Hepatocyte (in vitro differentiated cells): ENCODE measurements at places on chromosomes 3 and 15. TPM values are rescaled to one million over a fixed set of nuclear protein-coding genes. Genes with fewer than 3 reads are reported as not detected.

The SNRK gene
- total RNA-seq: 20.9 and 25.3 TPM in 2 replicates

The ITGB5 gene
- 97.0 and 109 TPM in 2 replicates for total RNA-seq

The SLC27A2 gene
- 37.0 and 41.3 TPM in 2 replicates for total RNA-seq

The GRM2 gene
- total RNA-seq: 0.27 TPM in 1 of 2 replicates, not detected in the other

The EPHB3 gene
- total RNA-seq: 5.2 and 11.0 TPM in 2 replicates

The GP5 gene
- 0.27 and 0.52 TPM in 2 replicates for total RNA-seq

DNA sequence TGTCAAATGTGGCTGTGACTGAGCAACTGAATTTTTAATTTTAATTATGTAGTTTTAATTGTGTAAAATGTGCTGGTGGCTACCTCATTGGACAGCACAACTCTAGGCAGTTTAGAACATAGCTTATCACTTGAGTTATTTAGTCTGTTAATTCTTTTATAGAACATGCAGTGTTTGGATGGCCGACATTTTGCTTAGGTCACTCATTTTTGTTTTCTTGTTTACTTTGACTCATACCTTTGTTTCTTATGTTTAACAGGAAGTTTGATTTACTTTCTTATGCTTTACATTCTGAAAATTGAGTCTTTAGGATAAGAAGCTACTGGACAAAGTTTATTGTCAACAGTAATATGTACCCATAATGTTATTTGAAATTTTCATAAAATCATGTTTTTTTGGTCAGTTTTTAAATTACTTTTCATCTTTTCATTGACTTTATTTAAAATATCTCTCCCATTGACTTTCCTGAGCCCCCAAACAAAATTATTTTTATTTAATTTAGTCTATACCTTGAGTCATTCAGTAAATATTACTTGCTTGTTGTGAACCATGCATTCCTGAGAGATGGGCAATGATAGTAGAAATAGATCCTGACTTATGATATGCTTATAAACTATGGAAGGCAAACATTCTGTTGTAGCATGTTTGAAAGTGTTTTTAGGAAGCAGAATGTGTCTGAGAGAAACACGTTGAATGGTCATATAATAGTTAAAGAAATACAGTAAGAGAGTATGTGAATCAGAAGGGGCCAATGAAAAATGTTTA, 60.6 kb downstream of the TCF12 start:
- DNase-seq: no peak

- DNase-seq: peak; percentile 7
Measured at GRCh38 chr3:70737666-70738290, 425.3 kb upstream of the MDFIC2 start.

DNA sequence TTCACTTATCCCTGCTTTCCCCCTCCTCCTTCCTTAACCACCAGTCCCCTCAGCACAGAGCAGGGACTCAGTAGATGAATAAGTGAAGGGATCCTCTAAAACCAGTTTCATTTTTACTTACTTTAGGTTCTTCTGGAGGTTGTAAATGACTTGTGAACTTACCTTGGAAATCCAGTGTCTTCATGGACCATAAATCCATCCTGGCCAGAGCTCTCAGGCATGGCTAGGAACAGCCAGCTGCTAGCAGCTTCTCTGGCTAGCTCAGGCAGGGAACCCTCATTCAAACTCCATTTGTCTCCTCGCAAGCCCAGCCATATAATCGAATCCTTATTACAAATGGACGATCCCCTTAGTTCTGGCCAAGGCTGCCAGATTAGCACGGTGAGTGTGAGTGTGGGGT, 78.5 kb downstream of the LRTM1 start:
- no peak for DNase-seq

DNA sequence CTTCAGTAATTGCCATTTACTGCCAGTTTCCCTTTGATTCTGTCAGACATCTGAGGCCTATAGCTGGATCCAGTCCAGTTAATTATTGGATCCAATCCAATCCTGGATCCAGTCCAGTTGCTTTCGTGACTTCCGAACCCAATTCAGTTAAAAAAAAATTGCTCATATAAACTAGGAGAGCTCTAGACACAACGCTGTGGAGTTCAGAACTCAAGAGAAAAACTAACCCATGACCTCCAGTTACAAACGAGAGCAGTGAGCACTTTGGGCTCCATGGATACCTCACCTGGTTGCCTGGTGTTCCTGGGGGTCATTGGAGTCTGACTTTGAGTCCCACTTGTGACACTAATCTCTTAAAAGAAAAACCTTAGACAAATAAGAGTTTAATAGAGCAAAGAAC, 269.8 kb downstream of the THSD4 start:
- no peak for DNase-seq

DNA sequence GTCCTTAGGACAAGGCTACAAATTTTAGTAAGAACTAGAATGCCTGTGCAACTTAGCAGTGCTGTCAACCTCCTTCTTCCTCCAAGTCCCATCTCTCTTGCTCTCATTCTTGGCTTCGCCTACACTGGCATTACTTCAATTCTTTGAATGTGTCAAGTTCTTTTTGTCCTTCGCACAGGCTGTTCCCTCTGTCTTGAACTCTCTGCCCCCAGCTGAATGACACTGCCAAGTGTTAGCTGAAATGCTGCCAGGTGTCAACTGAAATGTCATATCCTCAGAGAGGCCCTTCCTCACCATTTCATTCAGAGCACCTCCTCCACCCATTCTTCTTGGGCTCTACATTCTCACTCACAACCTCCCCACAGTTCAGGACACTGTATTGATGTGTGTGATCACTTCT, 48.8 kb upstream of the PSMD6 start:
- no peak for DNase-seq

- no peak for DNase-seq
Measured at GRCh38 chr3:39150148-39150802, 3.1 kb downstream of the CSRNP1 start.

DNA sequence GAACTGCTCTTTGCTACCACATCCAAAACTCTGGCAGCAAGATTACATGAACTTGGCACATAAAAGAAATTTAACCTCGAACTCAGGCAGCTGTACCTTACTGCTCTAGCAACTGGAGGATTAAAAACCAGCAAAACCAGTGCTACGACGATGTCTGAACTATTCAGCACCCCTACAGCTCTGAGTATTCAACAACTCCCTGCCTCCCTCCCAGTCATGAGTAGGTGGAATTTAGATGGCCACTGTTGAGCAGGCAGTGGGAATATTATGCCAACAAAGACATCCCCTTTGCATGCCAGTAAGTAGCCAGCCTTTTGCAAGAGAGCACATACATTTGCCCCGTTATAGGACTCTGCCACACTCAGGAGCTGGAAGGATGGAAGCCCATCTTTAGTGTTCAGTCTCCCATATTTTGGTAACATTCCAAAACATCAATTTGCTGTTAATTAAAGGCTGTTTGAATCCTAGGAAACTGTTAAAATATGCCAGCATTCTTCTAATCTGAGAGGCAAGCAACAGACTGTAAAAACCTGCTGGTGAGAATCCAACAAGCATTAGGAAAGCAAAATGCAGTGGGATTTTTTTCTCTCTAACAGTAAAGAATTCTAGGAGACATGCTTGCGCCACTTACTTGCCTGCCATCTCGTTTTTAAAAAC, 85.4 kb downstream of the ZNF385D start:
- DNase-seq: peak; percentile 8

GRCh38 chr3:184134746-184135148, 411 bp upstream of the EIF2B5 start:
- DNase-seq: no peak

GRCh38 chr3:129892857-129893580, 492 bp downstream of the TMCC1 start:
- DNase-seq: no peak

GRCh38 chr3:110624576-110624975, 447.0 kb upstream of the NECTIN3 start:
- peak; percentile 9 for DNase-seq

DNA sequence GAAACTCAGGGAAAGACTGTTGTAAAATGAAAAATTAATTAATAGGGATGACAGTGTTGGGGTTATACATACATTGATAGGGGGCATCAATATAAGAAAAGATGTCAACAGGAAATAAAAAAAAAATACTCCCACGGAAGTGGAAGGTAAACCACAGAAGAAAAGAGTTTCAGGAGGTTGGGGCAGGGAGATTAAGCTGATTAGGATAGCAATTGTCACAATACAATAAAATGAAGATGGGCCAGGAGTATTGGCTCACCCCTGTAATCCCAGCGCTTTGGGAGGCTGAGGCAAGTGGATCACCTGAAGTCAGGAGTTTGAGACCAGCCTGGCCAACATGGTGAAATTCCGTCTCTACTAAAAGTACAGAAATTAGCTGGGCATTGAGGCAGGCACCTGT, 536.1 kb downstream of the AGBL1 start:
- no peak for DNase-seq

- DNase-seq: peak; percentile 63
Measured at GRCh38 chr3:4322635-4323034, 19.5 kb downstream of the SETMAR start.

GRCh38 chr3:120180731-120181412, 86.6 kb upstream of the GSK3B start:
- DNase-seq: no peak
